ENCODE measurements at places on chromosomes 7 and 10.
A peak's percentile ranks its signal among the peaks of the same experiment; 100 is the strongest.

DNA sequence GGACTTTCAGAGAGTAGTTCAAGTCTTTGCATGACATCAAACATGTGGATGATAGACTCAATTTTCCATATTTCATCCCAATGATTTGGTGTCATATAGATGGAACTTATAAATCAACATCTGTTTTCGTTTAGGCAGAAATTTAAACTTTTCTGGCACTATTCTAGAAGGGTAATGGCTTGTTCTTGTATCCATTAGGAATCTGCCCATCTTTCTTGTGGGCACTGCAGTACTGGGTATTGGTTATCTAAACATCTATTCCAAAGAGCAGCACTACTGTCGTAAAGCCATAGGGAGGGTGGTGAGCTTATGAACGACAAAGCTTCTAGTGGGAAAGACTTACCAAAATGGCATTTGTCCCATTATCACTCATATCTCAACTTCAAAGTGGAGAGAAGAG lies 273.5 kb downstream of the TWIST1 start:
- no peak for DNase-seq

- DNase-seq: peak; percentile 74
These were observed 651 bp upstream of the SKAP2 start for GRCh38 chr7:26865094-26865388.

- no peak for DNase-seq
These were observed 34.3 kb upstream of the NPVF start for GRCh38 chr7:25262586-25262985.

GRCh38 chr10:96846926-96847325 lies 14.8 kb downstream of the LCOR start:
- no peak for DNase-seq

DNA sequence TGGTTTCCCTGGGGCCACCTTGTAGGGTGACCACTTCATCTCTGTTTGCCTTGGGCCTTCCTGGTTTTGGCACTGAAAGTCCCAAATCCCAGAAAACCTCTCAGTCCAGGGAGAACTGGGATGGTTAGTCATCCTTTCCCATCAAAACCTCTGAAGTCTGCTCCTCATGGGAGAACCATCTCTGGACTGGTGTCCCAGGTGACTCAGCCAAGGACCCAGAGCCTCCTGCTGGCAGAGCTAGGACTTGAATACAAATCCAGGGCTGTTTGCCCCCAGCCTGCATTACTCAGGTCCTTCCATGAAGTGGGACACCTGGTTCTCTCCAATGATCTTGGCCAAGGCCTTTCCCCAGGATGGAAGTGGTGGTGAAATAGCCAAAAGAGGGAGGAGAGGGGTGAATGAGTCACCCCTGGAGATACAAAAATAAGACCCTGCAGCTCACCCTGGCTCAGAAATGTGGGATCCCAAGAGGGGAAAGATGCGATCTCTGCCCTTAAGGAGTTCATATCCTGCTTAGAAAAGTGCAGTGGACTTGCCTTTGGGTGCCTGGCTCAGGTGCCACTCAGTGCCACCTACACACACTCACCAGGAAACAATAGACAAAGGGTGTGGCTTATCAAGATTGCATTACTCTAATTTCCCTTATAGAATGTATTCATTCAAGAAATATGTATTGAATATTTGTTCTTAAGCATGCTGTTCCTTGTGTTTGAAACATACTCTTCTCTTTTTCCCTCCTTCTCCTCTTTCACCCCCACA lies 22.0 kb downstream of the ADRA2A start:
- DNase-seq: no peak

DNA sequence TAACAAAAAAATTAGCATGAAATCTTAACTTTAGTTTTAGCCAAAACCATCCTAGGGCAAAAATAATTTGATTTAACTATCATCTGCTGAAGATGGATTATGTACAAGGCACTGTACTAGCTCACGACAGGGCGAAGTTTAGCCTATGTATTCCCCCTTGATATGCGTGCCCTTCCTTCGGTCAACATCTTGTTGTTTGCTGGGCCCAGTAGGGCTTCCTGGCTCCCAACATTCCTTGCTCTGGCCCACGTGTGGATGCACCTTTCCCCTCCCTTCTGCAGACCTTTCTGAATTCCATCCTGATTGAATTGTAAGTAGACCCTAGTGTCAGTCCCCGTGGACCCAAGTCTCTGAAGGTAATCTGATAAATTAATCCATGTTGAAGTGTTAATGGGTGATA lies 212.0 kb downstream of the RELN start:
- DNase-seq: no peak

- DNase-seq: no peak
These were observed 3.8 kb upstream of the ALDH18A1 start for GRCh38 chr10:95660283-95660682.

- DNase-seq: peak; percentile 33
These were observed 19.4 kb downstream of the MKLN1 start for GRCh38 chr7:131346885-131347592.
